Activated CD4-positive, alpha-beta T cell treated with anti-CD3 and anti-CD28 coated beads for 4 hours (primary cell): ENCODE measurements at places on chromosomes 12 and 14.

GRCh38 chr12:101823891-101824290 lies 6.9 kb downstream of the GNPTAB start:
- peak; percentile 56 for DNase-seq

GRCh38 chr12:754473-754820 lies 2.1 kb downstream of the WNK1 start:
- DNase-seq = no peak

DNA sequence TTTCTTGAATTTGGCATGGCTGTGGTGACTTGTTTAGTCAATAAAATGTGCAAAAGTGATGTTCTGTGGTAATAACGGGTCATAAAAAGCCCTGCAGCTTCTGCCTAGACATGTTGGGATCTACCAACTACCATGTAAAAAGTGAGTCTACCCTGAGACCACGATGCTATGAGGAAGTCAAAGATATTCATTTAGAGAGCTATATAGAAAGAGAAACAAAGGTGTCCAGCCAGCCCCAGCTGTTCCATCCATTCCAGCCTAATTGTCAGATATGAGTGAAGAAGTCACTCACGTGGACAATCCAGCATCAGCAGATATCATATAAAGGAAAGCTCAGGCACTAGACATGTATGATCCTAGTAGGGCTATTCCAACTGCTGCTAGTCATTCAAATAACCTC lies 117.2 kb upstream of the SSTR1 start:
- DNase-seq = no peak

DNA sequence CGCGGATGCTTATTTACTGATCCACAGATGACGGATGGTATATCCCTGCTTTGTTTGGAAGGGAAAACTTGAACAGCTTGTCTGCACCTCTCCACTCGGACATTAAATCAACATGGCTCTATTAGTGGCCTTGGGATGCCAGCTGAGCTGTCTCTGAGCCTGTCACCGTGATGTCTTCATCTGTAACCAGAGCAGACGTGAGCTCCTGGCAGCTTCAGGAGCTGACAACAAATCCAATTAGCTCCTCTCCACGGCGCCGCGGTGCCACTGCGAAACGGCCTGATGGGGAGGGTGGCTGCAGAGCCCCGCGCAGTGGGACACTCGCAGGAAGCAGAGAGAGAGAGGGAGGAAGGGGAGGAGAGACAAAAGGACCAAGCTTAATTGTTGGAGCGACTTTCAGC lies 112.3 kb downstream of the PAPOLA start:
- no peak for DNase-seq

GRCh38 chr12:63163541-63163940 lies 12.5 kb upstream of the AVPR1A start:
- DNase-seq = no peak

- no peak for DNase-seq
Measured at GRCh38 chr12:98724384-98725155, 79.5 kb downstream of the APAF1 start.
